ENCODE measurements at places on chromosomes 1 and 21.

DNA sequence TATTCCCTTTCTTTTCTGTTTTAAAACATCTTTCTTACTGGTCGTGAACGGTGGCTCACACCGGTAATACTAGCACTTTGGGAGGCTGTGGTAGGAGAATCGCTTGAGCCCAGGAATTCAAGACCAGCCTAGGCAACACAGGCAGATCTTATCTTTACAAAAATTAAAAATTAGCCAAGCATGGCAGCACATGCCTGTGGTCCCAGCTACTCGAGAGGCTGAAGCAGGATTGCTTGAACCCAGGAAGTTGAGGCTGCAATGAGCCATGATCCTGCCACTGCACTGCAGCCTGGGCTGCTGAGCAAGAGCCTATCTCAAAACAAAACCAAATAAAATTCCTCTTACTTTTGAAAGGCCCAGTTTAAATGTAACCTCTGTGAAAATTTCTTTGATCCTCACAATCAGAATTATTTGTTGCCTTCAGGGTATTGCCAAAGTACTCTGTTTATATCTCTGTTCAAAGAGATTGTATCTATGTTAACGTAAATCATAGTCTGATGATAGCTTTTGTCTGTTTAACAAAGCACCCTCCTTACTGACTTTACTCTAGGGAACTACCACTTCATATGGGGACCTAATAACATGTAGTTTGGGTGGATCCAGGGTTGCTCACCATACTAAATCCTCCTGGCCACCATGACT is 71.6 kb downstream of the RERE start:
- no peak for DNase-seq

DNA sequence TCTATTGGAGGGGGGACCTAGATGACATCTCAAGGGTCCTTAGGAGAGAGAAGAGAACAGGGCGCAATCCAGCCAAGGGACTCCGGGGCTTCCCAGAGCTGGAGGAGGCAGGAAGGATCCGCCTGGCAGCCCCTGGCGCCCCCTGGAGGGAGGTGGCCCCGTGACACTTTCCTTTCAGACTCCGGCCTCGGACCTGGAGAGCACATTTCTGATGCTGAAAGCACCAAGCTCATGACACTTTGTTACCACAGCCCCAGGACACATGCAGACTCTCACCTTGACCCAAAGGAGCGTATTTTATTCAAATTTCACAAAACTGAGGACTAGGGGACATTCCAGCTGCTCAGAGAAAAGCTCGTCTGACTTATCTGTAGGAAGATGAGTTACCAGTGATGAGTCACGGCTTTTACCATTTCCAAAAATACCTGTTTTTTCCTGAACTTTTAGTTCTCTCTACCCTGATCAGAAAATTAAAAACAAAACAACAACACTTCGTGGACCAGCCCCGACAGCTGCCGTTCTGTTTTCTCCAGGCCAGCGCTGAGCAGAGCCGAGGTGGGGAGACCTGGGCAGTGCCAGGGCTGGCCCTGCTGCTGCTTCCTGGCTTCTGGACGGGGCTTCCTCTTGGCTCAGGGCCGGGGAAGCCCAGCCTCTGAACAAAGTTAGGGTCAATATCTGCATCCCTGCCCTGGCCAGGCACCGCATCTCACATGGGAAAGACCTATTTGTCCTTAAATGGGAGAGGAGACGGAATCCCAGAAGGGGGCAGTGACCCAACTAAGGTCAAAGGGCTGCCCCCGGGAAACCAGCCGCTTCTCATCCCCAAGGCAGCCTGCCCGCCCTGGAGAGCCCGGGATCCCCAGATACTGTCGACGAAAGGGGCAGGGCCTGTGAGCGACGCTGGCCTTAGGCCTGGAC is 21.6 kb upstream of the POFUT2 start:
- no peak for DNase-seq

DNA sequence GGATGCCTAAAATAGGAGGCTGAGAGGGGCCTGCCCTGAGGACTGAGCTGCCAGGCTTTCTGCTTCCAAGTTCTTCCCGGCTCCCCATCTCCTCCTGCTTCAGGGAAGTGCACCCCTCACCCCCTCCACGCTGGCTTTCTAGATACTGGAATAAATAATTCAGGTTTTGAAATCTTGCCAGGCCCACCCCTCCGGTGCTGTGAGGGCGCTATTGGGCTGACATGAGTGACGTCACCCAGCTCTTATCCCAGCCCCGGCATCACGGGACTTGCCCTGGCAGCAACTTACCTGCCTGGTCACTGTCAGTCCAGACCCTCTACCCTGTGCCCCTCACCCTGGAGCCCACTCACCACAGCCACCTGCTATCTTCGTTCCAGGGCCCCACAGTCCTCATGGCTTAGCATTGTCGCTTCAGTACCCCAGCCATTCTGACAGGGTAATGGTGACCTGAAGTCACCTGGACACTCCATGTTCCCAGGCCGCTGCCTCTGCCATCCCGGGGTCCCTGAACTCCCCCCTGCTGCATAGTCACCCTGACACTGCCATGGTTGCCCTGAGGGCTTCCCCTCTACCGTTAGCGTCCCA is 819 bp upstream of the GPR3 start:
- no peak for DNase-seq

GRCh38 chr1:24502709-24503058 is at the start of gene RCAN3:
TSS of gene RCAN3 (plus strand) at chr1:24502836. CDS start at chr1:24514373, 11,537 bp downstream.
- peak; percentile 67 for DNase-seq
